ENCODE measurements at places on chromosomes 3 and 15. TPM values are rescaled to one million over a fixed set of nuclear protein-coding genes. Genes with fewer than 3 reads are reported as not detected.

- peaks cover 8% of the 10 kb centered on the region for H3K27me3 ChIP-seq
- no peak for DNase-seq
- H3K27ac ChIP-seq = no peak overlapping the region
- H3K4me3 ChIP-seq = no peak overlapping the region
- H3K36me3 ChIP-seq = no peaks in the 10 kb centered on the region
Observed at GRCh38 chr3:40054568-40055222, 245.3 kb downstream of the MYRIP start.

DNA sequence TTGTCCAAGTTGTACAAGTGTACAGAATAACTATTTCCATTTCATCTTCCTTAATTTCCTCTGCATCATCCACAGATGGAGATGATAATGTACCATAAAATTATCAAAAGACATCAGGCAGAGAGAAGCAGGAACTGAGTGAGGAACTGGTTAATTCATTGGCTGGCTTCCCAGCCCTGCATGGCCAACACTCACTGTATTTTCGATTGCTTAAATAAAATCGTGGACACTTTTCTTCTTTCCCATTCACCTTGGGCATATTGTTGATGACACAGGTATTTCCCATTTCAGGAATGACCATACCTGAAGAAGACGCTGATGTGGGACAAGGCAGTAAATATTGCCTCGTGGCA, 144.2 kb upstream of the ABHD17C start:
- peaks cover 17% of the 10 kb centered on the region for H3K27me3 ChIP-seq
- H3K4me3 ChIP-seq = no peak overlapping the region
- DNase-seq = no peak
- no peaks in the 10 kb centered on the region for H3K4me1 ChIP-seq
- H3K27ac ChIP-seq = no peak overlapping the region

MESP2 gene
- not detected for total RNA-seq

PP2D1 gene
- not detected for total RNA-seq

Measured in naive thymus-derived CD8-positive, alpha-beta T cell (primary cell).